T-helper 1 cell treated with Interleukin-12 subunit alpha and Interleukin-12 subunit beta and Interleukin-4 antibody, amounts not matched to agents 30 ng/mL and 1 ng/mL, for 36 hours (primary cell): ENCODE measurements at places on chromosomes 11 and 22. TPM values are rescaled to one million over a fixed set of nuclear protein-coding genes. Genes with fewer than 3 reads are reported as not detected.

The RIMBP3C gene
- 0.47 and 0.68 TPM in 2 replicates for total RNA-seq

The PLAAT4 gene
- 136 and 138 TPM in 2 replicates for total RNA-seq

The GPHA2 gene
- total RNA-seq: not detected in 2 replicates

The CLDN5 gene
- total RNA-seq: 3.3 and 3.8 TPM in 2 replicates

The CLTCL1 gene
- 0.66 and 1.1 TPM in 2 replicates for total RNA-seq

The FAM83F gene
- total RNA-seq: 0.27 and 0.49 TPM in 2 replicates

The ELP4 gene
- 19.1 and 22.4 TPM in 2 replicates for total RNA-seq

The INPP5J gene
- total RNA-seq: 0.34 TPM in 1 of 2 replicates, not detected in the other

The KCNK4 gene
- total RNA-seq: 0.76 TPM in 1 of 2 replicates, not detected in the other

The UBE2L3 gene
- 60.7 and 63.1 TPM in 2 replicates for total RNA-seq

The OR2AG2 gene
- 0.41 TPM in 1 of 2 replicates, not detected in the other for total RNA-seq

The SLC22A8 gene
- total RNA-seq: not detected in 2 replicates

The BAIAP2L2 gene
- total RNA-seq: 0.61 and 0.78 TPM in 2 replicates

The SCGB1C1 gene
- not detected in 2 replicates for total RNA-seq

The LDHAL6A gene
- 0.07 TPM in 1 of 2 replicates, not detected in the other for total RNA-seq

The RCOR2 gene
- total RNA-seq: 0.17 TPM in 1 of 2 replicates, not detected in the other
